ENCODE measurements at places on chromosomes 2 and 18.

GRCh38 chr18:61702007-61702406 is 190.8 kb downstream of the RNF152 start:
- no peak for DNase-seq

DNA sequence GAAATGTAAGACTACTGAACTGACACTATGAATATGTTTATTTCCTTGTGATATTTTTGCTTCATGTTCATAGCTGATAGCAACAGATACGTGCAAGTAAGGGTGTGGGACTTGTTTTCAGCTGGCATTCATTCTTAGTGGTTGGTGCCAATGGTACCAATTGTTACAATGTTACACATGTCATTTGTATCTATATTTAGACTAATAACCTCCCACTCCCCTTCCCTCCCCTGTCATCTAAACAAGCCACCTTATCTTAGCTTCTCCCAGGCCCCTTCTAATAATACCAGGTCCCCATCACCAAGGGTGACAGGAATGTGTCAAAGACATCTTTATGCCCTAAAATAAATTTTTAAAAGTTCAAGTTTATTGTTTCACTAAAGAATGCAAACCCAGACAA is 294.7 kb upstream of the FAM98A start:
- no peak for DNase-seq

GRCh38 chr2:56613254-56613653 is 429.5 kb downstream of the CCDC85A start:
- no peak for DNase-seq

DNA sequence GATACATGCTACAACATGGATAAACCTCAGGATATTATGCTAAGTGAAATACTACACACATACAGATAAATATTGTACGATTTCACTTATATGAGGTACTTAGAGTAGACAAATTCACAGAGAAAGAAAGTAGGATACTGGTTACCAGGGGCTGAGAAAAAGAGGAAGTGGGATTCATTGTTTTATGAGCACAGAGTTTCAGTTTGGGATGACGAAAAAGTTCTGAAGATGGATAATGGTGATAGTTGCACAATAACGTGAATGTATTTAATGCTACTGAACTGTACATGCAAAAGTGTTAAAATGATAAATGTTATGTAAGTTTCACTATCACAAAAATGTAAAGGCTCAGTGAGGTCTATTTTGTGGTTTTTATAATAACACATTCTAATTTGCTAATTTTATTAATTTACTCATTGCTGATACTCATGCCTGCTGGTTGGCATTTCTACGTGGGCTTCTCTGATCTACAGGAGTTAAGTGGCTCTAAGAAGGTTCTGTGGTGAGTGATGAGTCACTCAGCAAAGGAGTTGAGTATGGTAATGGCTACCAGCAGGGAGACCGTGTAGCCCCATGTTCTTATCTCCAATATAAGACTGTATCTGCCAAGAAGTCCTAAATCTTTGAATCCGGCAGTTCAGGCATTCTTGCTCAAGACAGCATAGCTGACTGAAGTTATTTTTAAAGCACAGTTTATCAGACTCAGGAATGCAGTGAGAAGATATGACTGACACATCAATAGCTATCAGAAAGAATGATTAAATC is 41.1 kb downstream of the UPP2 start:
- no peak for DNase-seq

DNA sequence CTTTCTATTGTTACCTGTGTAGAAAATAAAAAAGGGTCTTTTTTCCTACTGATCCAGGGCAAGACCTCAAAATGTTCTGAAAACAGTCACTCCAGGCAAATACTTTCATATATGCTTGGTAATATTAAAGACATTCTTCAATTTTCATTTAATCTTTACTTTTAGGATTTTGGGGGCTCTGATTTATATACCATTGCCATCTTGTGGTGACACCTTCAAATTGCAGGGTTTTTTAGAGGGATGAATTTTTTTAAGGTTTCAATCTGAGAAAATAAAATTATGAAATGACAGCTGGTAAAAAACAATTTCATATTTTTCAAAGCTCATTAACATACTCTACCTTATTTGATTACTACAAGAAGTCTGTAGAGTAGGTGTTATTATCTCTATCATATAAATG is 26.8 kb downstream of the MAPK4 start:
- DNase-seq = no peak

- no peak for DNase-seq
Measured at GRCh38 chr18:68803356-68803755, 5.5 kb downstream of the CCDC102B start.

DNA sequence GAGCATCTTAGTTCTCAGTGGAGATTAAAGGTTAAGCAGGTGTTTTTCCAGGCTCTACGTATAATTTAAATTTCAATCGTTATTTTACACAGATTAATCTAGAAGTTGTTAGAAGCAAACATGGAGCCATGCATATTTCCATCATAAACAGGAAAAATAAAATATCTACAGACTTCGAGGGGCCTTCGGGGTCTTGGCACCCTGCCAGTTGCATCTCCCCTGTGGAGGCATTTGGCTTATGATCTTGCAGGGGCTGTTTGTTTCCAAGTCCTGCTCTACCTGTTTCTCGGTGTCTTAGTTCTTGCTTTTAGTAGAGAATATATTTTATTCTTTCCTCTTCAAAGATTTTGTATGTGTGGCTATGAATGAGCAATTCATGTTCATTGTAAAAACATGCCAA is 67.2 kb upstream of the FAM136A start:
- DNase-seq = no peak

DNA sequence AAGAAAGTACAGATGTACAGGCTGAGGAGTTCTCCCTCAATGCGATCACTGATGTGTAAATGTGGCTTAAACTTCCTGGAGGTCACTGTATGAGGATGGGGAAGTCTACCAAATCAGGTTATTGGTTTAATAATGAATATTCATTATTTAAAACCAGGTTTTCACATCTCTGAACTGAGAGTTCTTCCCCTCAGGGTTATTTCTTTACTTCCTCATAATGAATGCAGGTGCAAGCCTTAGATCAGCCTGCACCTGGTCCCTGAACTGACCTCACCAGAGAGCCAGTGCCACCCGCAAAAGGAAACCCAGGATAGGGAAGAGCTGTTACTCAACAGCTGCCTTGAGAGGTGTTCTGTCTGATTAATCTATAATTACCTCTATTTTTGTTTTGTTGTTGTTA is 369.0 kb downstream of the EPHA4 start:
- no peak for DNase-seq

- DNase-seq = no peak
Measured at GRCh38 chr18:2515171-2515787, 56.0 kb downstream of the METTL4 start.
